ENCODE measurements at places on chromosomes 16 and 17.

DNA sequence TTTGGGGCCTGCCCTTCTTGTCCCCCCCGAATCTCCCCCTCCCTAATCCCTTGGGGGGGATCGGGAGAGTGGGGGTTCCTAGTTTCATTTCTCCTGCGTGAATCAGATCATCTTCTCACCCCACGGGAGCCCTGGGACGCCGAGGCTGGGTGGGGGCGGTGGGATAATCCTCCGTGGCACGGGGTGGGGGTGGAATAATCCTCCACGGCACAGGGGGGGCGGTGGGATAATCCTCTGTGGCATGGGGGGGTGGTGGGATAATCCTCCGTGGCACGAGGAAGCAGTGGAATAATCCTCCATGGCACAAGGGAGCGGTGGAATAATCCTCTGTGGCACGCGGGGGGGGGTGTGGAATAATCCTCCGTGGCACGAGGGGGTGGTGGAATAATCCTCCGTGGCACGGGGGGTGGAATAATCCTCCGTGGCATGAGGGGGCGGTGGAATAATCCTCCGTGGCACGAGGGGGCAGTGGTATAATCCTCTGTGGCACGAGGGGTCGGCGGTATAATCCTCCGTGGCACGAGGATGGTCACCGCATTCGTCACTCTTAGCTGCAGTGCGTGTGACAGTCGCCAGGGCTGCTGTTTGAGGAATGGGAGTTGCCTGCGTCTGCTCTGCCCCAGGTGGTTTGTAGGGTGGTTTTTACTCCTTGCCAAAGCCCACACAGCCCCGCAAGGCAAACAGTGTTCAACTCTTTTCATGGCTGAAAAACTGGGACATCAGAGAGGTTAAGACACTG, 156.9 kb downstream of the LAT start:
- DNase-seq = no peak

DNA sequence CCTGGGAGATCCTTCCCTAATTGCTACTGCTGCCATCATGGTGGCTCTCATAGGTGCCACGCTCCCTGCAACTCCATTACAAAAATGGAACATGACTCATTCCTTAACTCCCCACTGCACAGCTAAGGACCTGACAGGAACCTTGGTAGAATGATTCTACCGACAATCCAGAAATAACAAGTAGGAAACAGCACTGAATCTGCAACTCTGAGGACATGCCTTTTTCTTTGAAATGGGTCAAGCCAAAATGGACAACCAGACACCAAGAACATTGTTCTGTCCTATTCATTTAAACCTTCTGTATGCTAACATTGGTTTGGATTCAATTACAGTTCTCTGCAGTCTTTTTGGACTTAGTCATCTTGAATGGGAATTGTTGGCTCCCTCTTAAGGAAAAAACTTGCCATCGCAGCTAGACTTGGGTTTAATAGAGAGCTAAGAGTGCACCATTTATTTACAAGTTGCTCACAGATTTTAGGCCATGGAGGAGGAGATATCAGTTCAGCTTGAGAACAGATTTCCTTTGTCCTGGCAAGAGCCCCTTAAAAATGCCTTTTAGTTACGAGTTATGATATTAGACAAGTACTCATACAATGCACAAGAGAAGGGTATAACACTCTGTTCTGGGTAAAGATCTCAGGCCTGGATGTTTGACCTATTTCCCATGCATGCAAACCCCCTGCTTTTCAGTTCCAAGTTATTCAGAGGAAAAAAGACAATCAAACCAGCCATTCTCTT, 20.9 kb upstream of the NSRP1 start:
- no peak for DNase-seq

- no peak for DNase-seq
Observed at GRCh38 chr16:18811925-18812324, 10.6 kb upstream of the ARL6IP1 start.

DNA sequence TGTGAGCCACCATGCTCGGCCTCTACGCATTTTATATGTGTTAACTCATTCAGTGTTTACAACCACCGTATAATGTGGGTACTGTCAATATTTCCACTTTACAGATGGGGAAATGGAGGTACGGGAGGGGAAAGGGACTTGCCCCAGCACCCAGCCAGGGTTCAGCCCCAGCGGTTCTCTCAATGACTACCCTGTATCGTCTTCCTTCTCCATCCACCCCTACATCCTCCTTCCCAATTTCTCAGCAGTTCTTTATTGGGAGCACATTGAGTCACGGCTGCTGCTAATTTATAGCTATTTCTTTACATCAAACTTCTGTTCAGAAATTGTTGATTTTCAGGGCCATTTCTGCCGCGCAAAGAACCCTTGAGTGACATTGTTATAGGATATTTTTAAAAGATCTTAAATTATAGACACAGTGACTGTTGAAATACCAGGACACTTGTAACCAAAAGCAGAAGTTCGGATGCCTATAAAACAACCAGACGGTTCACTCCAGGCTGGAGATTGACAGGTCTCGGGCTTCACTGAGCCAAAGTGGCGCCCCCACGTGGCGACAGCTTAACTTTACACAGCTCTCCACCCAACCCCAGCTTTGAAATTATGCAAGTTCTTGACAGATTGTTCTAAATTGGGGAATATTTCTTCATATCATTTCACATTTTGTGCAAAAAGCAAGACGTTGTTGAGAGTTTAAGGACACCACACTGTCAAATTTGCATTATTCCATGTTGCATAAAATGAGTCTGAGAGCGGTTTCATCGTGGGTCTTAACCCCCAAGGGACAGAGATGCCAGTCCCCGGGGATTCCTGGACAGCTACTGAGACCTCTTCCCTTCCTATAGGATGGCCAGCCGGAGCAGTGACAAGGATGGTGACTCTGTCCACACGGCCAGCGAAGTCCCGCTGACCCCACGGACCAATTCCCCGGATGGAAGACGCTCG, 11.8 kb downstream of the SYT17 start:
- DNase-seq = no peak

DNA sequence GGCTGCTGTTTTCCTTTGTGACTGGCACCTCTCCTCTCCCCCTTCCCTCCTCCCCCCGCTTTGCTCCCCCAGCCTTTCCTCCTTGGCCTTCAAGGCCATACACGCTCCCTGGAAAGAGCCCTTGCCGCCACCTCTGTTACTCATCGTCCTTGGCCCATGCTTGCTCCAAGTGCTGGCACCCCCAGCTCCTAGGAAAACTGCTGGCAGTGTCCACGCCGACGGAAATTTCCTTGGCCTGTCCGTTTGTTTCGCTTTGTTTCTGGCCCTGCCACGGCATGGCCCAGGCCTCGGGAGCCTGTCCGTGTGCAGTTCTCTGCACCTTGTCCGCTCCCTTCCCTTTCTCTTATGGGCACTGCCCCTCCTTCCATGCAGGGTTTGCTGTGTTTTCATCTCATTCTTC, 18.0 kb downstream of the CA5A start:
- DNase-seq = no peak

- DNase-seq = no peak
Observed at GRCh38 chr17:27572665-27573064, 58.3 kb upstream of the LGALS9 start.

DNA sequence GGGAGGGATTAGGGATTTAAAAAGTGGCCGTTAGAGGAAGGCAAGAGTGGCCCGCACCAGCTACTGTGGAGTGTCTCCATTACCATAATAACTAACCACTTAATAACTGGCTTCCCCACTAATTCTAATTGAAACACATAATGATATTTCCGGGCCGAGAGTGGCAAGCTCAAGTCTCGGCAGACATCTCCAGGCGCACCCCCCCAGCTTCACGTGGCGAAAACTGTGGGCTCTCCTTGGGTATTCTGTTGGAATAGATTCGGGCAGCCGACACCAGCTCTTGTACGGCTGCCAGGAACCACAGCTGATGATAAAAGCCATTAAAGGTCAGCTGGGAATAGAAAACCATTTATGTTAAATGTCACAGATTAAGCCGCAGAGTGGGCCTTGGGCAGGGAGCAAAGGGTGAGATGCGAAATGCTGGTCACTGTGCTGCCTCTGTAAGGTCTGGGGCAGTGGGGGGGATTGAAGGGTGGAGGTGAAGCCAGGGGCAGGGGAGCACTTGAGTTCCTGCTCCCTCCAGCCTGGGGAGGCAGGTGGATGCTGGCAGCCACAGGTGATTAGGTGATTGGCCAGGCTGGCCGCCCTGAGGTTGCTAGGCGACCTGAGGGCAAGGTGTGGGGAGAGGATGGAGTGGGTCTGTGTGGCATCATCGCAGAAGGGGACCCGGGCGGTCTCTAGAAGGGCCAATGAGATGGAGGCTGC, 115.6 kb upstream of the SDK2 start:
- no peak for DNase-seq

DNA sequence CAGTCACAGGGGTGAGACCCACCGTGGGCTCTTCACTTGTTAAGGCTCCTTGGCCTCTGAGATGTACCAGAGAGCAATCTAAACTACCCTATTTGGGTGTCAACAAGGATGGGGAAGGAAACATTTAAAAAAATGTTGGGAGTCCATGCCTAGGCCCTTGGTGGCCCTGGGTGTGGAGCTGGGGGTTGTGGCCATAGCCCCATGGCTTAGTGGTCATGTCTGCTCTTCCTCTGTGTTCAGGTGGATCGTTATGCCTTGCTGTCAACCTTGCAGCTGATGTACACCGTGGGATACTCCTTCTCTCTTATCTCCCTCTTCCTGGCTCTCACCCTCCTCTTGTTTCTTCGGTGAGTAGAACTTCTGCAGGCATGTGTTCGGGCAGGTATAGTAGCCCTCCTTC, 28.5 kb downstream of the GLP2R start:
- no peak for DNase-seq

GRCh38 chr16:86367291-86368072, 142.8 kb upstream of the FOXF1 start:
- DNase-seq = no peak

GRCh38 chr16:77788181-77789084, at the start of gene VAT1L:
VAT1L (plus strand) TSS chr16:77788564; CDS start chr16:77788683, 119 bp downstream.
- DNase-seq = no peak

DNA sequence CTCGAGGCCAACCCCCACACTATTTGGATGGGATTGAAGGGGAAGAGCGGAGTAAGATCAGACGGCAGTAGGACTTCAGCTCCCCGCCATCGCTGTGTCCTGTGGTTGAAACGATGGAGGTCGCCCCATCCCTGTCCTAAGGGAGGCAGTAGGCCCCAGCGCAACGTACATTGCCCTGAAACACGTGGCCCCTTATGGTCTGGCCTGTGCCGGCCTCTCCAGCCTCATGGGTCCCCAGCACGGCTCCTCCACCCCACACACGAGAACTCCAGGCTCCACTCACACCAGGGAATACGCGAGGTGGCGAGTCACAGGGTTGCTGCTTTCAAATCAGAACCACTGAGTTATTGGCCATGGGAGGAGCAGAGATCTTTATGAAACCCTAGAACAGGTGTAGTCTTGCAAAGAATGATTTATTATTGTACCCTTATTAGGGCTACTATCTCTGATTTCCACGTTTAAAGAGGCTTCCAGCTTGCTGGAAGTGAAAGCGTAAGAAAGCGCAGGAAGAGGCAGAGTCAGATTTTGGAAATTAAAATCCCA, 669 bp upstream of the DCTPP1 start:
- DNase-seq = no peak

DNA sequence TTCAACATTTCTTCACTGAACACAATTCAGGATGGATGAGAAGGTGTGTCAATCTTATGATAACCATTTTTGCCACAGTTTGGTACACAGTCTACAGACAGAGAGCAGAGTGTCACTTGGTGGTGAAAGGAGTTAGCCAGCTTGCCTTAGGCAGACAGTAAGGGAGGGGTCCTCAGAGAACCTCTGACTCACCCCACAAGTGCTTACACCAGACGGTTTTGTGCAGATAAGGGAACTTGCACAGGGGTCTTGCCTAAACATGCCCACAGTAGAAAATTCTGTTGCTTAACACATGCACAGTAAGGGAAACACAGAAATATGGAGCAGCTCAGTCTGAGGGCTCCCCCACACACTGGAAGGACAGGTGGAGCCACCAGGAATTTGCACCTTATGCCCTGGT, 204.5 kb upstream of the CDH8 start:
- DNase-seq = no peak

DNA sequence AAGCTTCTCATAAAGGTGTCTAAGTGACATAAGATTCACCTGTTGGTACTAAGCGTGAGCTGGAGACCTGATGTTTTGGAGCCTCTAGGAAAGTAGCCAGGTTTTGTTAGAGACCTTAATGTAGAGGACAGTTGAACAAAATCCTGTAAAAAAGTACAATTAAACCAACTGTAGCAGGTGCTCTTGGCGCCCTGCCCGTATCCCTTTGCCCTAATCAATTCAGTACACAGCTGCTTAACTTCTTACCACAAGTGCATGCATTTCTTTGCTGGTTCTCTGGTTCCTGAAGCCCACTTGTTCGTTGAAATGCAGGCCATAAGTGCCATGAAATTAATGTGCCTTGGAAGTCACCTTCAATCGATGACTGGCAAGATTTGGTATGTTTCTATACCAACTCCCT, 24.4 kb downstream of the GLP2R start:
- no peak for DNase-seq

DNA sequence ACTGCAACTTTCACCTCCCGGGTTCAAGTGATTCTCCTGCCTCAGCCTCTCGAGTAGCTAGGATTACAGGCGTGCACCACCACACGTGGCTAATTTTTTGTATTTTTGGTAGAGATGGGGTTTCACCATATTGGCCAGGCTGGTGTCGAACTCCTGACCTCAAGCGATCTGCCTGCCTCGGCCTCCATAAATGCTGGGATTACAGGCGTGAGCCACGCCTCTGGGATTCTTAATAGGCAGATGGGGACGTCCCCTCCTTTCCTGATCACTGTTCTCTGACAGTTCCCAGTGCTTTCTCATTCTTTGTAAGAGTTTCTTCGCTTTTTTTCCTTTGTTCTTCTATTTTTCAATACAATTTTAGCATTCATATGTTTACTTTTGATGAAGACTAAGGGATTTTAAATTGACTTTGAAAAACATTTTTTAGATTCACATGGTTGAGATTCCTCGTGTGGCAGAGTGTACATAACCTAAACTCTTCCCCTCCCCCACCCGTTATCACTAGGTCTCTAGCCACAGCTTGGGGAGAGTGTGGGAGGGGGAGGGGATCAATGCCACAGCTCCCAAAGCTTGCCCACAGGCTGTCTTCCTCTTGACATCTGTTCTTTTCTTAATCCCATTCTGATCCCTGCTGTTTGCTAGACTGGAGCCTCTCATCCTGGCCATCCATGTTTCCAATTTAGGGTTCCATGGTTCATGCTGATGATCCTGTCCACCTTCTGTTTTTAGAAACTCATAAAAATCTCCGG, 11.0 kb downstream of the ADORA2B start:
- DNase-seq = no peak

DNA sequence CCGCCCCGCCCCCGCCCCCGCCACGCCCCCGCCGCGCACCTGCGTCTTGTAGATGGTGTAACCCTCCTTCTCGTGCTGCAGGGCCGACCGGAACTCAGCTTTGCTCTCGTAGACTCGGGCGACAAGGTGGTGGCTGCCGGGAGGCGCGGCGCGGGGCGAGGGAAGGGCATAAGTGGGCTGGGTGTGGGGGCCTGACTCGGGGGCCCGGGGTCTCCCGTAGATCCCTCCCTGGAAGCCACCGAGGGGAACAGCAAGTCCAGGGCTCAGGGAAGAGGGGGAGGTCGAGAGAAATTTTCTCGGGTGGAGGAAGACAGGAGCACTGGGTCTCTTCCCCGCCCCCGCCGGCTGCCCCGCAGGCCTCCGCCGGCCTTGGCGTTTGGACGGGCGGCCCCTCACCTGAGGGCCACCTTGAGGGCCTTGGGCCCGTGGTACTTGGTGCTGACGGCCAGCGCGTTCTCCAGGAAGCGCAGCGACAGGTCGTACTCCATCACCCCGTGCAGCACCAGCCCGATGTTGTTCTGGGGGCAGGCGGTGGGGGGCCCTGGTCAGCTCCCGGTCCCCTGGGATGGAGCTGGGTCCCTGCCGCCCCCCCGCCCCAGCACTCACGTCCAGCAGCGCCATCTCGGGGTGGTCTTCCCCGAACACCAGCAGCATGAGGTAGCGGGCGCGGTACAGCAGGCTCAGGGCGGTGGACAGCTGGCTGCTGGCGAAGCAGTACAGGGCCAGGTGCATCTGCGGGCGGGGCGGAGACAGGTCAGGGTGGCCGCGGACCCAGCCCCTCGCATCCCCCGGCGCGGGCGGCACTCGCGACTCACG, 19.4 kb downstream of the CLUH start:
- DNase-seq = no peak
